ENCODE measurements at places on chromosomes 4 and X.

GRCh38 chrX:138411048-138411447, 300.5 kb downstream of the FGF13 start:
- DNase-seq: no peak

GRCh38 chrX:119617517-119618164, 11.4 kb upstream of the NKRF start:
- no peak for DNase-seq

- DNase-seq: no peak
These were observed 552.3 kb downstream of the PCDH7 start for GRCh38 chr4:31272331-31273061.

GRCh38 chr4:57190601-57191481, 80.7 kb upstream of the IGFBP7 start:
- DNase-seq: peak; percentile 30

DNA sequence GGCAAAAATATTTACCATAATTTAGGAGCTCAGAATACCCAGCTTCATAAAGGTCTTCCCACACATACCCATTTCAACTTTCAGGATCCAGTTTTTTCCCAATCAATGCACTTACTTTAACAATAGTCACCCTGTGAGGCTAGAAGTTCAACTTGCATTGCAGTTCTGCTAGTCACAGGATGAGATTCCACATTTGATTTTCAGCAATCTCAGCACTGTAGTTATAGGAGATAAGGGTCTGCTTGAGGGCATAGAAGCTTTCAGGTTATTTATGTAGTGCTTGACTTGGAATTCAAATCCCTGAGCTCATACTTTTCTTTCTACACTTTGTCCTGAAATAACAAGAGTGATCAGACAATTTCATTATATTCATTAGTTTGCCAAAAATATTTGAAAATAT, 78.3 kb upstream of the IL2 start:
- DNase-seq: no peak
